ENCODE measurements at places on chromosomes 4 and X. TPM values are rescaled to one million over a fixed set of nuclear protein-coding genes. Genes with fewer than 3 reads are reported as not detected.

Gene HS6ST2
- 14.2 TPM for total RNA-seq

Gene PLAC1
- total RNA-seq = not detected

Gene BEX1
- 60.0 TPM for total RNA-seq

Gene PLP1
- 265 TPM for total RNA-seq

Gene SPIN2A
- 0.98 TPM for total RNA-seq

Gene GAGE12H
- not detected for total RNA-seq

Gene DCAF8L2
- not detected for total RNA-seq

Gene TMEM255A
- 0.70 TPM for total RNA-seq

Gene RAB9A
- 14.7 TPM for total RNA-seq

Gene PRKG2
- 0.77 TPM for total RNA-seq

Gene AWAT2
- not detected for total RNA-seq

Gene DRP2
- 2.9 TPM for total RNA-seq

Gene G3BP2
- 204 TPM for total RNA-seq

Gene CXXC4
- 18.9 TPM for total RNA-seq

Gene DDX53
- total RNA-seq = not detected

Gene TMPRSS11F
- total RNA-seq = not detected

Gene FAM50A
- 69.0 TPM for total RNA-seq

Gene PQBP1
- total RNA-seq = 101 TPM

Gene IL2RG
- total RNA-seq = not detected

Gene HNRNPDL
- total RNA-seq = 603 TPM

Gene SLC25A4
- total RNA-seq = 24.1 TPM

Gene PDE5A
- total RNA-seq = 13.9 TPM

Gene AIMP1
- total RNA-seq = 34.3 TPM

Gene NSG1
- total RNA-seq = 23.7 TPM

Gene DRD5
- total RNA-seq = not detected

Gene ENPP6
- not detected for total RNA-seq

Gene ASB9
- 0.28 TPM for total RNA-seq

Gene SMPX
- not detected for total RNA-seq

Gene LNX1
- total RNA-seq = not detected

Gene SATL1
- total RNA-seq = 0.18 TPM
